Stimulated activated CD4-positive, alpha-beta T cell treated with anti-CD3 and anti-CD28 coated beads, TNF-alpha, amount 100 ng/mL, for 1 hour (primary cell): ENCODE measurements at places on chromosomes 1 and 21.

- no peak for DNase-seq
Observed at GRCh38 chr21:42157606-42158310, 61.2 kb upstream of the ABCG1 start.

DNA sequence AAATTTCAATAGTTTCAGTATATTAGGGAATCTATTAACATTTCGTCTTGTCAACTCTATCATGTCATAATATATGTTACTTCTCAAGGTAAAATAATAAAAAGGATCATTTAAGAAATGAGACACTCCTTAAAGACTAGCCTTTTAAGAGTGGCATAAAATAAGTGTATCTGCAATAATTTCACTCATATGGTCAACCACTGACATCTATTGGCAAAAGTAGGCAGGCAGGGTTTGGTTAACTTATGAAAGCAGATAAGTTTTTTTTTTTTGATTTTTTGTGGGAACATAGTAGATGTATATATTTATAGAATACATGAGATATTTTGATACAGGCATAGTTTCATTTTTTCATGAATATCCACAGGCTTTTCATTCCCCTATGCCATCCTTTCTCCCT is 5.5 kb upstream of the RGS21 start:
- no peak for DNase-seq

GRCh38 chr1:233102341-233102740 is 151.9 kb downstream of the NTPCR start:
- no peak for DNase-seq

DNA sequence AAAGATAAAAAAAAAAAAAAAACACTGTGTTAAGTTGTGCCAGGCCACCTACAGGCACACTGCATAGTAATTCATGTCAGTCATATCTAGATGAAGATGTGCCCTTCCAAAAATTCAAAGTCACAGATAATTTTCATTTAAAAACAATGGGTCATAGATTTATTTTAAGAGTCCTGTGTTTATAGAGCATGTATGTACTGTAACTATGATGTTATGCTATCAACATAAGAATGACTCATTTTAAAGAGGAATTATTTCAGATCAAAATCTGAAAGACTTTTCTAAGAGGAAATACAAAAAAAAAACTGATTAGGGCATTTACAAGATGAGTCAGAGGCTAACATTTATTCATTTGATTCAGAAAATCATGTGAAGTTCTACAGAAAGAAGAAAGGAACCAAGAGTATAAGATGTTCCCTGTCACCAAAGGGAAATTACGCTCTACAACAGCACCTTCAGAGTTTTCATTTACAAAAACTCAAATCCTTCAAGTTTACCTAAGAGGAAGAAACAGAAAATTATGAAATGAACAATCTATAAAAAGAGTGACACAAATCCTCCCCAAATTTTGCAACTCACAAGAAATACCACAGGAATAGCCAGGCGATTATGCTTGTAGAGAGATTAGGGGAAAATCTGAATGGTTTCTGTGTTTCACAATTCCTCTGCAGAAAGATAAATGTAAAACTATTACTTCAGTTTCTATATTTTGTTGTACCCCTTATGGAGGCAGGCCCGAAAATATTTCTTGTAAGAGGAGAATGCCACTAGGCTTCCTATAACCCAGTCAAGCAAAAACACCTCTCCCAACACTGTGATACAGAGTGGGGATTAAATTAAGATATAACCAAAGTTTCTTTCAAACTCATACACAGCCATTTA is 13.8 kb downstream of the TP53BP2 start:
- DNase-seq = no peak

DNA sequence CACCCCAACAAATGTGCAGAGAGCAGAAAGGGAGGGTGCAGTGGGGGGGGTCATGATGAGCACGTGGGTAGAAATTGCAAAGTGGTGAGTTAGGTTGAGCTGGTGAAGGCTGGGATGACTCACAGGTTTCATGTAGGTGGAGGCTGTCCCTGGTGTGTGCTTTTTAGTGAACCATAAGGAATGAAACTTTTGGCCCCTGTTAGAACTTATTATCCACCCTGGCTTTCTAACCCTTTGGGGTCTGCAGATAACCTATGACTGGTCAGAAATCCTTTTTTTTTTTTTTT is 46.9 kb downstream of the DOP1B start:
- no peak for DNase-seq

DNA sequence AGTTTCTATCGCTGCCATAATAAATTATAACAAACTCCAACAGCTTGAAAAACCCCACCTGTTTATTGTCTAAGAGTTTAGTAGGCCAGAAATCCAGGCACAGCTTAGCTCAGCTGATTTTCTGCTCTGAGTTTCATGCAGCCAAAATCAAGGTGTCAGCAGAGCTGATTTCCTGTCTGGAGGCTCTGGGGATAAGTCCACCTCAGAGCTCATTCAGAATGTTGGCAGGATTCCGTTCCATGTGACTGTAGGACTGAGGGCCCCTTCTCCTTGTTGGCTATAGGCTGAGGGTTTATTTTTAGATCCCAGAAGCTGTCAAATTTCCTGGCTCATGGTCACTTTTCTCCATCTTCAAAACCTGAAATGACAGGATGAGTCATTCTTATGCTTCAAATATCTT is 91.6 kb upstream of the CHODL start:
- DNase-seq = no peak

- DNase-seq = no peak
Observed at GRCh38 chr1:101748077-101748476, 248.6 kb downstream of the OLFM3 start.

- no peak for DNase-seq
Observed at GRCh38 chr1:98668733-98669132, 7.2 kb downstream of the SNX7 start.

DNA sequence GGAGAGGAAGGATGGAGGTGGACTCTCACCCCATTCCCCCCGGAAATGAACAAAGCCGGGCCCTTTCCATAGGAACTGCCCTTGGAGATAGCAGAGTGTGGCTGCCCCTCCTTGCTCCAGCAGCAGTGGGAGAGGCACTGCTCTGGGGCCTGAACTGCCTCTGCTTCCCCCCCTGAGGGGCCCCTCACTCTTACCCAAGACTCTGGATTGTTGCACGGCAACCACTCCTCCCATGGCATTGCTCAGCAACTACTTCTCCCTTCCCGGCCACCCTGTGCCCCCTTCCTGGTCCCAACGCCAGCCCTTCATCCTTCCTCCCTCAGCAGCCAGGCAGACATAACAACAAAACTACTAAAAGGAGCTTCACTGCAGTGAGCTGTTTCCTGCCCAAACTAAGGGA is 3.0 kb upstream of the ACKR1 start:
- DNase-seq = no peak

DNA sequence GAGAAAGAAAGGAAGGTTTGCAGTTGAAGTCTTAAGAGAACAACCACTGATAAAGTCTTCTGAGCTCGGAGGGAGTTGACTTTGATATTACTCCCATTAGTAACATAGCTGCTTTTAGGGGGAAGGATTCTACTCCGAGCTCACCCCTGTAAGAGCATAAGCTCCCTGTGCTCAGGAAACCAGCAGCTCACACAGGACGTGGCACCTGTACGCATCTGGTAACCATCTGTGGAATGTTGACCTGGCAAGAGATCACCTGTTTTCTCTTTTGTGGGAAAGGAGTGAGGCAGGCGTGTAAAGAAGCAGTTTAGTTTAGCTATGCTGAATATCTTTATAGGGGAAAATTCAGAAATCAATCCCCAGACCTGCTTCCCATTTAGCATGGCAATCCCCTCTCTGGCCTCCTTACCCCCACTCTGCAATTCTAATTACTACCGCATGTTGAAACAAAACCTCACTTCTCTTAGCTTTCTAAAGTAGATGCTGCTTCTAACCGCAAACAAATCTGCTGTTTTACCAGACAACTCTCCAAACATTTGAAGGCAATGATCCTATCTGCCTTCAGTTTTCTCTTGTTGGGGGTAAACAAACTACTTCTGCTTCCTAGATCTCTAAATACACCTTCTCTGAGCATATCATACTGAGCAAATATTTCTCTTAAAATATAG is 121.8 kb upstream of the KCNK1 start:
- DNase-seq = no peak

DNA sequence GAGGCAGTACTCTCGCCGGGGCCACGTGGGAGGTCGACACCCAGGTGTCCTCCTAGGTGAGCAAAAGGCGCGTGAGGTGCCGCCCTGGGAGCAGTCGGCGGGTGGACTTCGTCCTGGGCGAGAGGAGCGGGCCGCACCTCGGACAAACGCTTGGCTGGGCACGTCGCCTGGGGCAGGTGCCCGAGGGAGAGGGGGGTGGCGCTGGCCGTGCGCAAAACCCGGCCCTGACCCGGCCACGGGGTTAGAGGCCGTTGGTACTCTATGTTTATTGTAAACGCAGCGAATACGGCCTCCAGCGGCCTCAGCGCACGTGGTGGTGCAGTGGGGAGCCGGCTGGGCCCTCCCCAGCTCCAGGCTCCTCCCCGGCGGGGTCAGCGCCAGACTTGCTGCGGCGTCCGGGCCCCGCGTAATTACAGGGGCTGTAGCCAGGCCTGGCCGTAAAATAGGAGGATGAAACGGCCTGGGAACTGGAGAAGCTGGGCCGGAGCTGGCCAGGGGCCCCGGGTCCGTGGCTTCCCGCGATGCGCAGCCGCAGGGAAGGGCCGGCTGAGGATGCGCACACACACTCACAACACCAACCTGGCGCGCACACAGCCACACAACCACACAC is 1.6 kb upstream of the EFNA1 start:
- no peak for DNase-seq

GRCh38 chr21:42567861-42568260 is 54.2 kb downstream of the SLC37A1 start:
- DNase-seq = no peak

GRCh38 chr1:239795304-239795703 is 296.4 kb upstream of the FMN2 start:
- DNase-seq = no peak

DNA sequence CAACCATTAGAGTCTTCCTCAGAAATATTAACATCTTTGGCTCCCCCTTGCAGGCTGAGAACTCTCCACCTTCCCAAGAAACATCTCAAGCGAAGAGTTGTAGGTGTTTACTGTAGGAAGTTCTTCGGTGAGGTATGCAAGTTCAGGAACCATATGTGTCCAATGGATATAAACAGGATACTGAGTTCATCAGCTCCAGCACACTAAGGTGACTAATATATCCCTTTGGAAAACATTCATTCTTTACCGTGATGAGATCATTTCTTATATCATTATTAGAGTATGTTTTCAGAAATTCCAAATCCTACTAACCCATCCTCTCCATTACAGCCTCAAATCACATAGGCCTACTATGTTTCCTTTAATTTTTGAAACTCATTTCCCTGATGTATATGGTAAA is 37.3 kb upstream of the PRMT6 start:
- DNase-seq = no peak

GRCh38 chr21:29302359-29302875 is 3.7 kb downstream of the BACH1 start:
- DNase-seq = no peak

DNA sequence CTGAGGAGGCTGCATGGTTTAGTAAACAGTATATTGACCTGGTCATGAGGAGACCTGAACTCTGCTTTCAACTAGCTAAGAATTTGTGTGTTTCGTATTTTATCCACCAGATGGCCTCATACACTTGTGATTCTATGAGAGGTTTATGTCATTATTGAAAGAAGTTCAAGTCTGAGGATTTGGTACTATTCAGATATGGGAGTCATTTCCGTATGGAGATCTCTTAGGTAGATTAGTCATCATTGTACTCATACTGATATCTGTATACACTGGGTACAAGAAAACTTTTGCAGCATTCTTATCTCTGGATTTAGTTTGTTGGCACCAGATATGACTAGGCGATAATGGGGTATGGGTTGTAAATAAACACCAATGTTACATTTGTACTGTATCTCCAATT is 26.6 kb downstream of the ATF6 start:
- DNase-seq = no peak

DNA sequence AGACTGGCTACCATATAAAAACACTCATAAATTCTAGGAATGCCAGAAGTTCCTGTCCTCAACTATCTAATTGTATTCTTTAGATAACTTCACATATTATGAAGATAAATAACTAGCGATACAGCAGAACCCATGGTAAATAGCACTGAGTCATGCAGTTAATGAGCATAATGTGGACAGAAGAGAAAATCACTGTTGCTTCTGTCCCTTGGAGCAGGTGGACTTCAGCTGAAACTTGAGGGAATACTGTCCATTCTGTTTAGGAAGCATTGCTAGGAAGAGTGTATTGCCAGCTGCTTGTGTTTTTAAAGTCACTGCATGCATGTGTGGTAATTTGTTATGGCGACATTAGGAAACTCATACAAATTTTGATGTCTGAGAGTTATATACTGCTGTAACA is 854.4 kb downstream of the LTN1 start:
- no peak for DNase-seq

DNA sequence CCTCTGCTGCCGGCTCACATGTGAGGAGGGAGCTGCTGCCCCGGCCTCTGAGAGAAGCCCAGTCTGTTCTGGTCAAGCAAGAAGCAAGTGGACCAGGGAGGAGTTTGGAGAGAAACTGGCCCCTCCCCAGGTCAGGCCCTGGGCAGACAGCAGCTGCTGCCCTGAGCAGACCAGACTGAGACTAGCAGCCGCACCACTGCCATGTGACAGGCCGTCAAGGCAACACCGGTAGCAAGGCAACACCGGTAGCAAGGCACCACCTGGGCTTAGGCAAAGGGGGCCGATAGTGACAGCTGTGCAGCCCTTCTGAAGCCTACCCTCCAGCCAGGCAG is 50.3 kb downstream of the ARHGEF16 start:
- DNase-seq = no peak

DNA sequence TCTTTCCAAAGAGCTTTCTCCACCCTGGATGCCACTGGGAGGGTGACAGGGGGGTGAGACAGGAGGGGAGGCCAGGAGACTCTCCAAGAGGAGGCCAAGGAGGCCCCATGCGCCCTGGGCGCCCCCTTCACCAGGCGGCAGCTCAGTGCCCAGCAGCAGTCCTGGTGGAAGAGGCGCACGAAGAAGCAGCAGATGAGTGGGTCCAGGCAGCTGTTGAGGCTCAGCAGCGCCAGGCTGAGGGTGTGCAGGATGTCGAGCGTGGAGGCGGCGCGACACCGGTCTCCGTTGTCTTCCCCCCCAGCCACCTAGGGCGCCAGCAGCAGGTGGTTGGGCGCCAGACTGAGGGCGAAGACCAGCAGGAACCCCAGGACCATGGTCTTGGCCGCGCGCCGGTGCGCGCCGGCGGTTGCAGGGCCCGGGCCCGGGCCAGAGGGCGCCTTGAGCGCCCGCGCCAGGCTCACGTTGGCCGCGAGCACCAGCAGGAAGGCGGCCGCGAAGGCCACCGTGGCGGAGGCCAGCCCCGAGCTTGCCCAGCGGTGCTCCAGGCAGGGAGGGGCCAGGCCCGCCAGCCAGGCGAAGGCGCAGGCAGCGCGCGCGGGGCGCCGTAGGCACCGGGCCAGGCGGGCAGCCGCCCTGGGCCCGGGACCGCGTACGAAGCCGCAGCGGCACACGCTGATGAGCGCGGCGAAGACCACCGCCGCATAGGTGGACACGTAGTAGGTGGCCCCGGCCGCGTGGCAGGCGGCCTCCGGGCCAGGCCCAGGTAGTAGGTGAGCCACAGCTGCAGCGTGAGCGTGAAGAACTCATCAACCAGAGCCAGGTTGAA is 8.6 kb downstream of the TMEM35B start:
- DNase-seq = no peak

- DNase-seq = no peak
Observed at GRCh38 chr1:33045246-33045645, 8.6 kb upstream of the AK2 start.
